ENCODE measurements at places on chromosomes 6 and 20.
A peak's percentile ranks its signal among the peaks of the same experiment; 100 is the strongest.

DNA sequence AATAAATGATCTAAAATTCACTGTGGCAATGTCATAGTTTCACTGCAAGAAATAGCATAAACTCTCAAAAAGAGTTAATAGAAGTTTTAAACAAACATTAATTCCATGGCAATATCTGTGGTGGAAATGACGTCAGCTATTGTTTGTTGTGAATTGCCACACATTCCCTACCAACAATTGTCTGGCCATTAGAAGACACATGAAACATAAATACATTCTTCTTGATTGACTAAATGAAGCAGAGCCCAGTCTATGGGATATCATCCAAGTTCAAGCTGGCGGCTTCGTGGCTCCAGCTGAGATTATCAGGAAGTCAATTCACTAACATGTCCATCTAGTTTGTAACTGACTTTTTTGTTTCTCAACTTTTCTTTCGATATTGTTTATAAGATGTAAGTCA, 369.0 kb downstream of the ARHGAP18 start:
- DNase-seq, result no peak

GRCh38 chr6:134123666-134124208, 71.3 kb upstream of the SLC2A12 start:
- peak; percentile 63 for DNase-seq

DNA sequence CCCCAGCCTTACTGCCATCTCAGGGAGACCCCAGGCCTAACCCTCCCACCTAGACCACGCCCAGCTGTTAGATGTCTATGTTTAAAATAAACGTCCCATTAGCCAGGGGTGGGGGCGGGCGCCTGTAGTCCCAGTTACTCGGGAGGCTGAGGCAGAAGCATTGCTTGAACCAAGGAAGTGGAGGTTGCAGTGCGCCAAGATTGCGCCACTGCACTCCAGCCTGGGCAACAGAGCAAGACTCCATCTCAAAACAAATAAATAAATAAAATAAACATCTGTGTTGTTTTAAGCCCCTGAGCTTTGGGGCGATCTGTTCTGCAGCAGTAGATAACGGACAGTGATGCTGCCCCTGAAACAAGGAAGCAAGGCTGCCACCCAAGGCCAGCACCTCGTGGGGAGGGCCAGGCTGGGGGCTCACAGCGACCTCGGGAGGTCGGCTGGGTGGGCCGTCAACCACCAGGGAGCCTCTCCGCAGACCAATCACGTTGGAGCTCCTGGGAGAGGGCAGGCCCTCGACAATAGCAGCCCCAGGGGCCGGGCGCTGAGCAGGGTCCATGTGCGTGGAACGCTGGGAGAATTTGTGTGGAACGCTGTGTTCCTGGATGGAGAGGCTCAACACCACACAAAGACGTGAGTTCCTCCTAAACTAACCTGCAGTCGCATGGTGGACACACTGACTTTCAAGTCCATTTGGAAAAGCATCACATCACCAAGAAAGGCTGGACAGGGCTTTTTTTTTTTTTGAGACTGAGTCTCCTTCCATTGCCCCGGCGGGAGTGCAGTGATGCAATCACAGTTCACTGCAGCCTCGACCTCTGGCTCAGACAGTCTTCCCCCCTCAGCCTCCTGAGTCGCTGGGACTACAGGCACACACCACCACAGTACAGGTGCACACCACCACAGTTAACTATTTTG, 1.0 kb upstream of the HELZ2 start:
- DNase-seq, result no peak

DNA sequence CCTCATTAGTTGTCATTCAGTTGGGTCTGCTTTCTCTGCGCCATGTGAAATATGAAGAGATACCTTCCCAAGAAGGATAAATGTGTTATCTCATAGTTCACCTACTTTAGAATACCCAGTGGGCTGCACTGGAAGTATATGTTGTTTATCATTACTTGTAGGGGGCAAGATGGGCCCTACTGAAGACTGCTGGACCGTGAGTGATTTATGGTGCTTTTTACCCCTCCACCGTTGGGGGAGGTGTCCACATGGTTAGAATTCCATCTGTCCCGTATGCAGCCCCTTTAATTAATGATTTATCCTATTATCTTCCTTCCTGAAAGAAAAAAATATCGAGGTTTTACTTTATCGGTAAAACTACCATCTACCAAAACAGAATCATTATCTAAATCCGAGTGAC, 97.0 kb downstream of the TSHZ2 start:
- DNase-seq, result no peak

GRCh38 chr6:65671922-65672321, 35.1 kb downstream of the EYS start:
- DNase-seq, result peak; percentile 34

- peak; percentile 48 for DNase-seq
Measured at GRCh38 chr6:45650524-45651135, 272.9 kb upstream of the SUPT3H start.

DNA sequence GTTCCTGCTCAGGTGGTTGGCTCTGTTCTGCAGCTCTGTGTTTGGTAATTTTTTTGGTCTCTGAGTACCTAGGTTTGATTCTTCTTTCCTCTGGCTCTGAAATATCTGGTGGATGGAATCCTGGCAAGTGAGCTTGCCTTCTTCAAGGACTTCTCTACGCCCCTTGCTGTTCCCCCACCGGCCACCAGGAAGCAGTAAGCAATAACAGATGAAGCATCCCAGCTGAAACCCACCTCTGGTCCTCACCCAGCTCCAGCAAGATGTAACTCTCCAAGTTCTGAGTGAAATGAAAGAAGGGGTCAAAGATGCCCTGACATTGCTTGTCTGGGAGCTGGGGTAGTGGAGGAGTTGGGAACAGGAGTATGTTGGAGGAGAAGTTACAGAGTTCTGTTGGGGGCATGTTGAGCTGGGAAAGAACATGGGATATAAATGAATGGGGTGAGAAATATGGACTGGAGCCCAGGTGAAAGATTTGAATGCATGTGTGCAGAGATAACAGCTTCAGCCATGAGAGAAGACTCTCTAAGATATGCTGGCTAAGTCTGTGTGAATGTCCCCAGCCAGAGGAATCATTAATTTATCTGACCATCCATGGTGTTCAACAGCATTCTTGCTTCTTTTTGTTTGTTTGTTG, 51.3 kb upstream of the GLP1R start:
- DNase-seq, result peak; percentile 18

- DNase-seq, result no peak
Measured at GRCh38 chr6:25670208-25670607, 18.2 kb downstream of the SCGN start.

- peak; percentile 23 for DNase-seq
Measured at GRCh38 chr6:13398069-13398381, 69.7 kb upstream of the TBC1D7 start.

DNA sequence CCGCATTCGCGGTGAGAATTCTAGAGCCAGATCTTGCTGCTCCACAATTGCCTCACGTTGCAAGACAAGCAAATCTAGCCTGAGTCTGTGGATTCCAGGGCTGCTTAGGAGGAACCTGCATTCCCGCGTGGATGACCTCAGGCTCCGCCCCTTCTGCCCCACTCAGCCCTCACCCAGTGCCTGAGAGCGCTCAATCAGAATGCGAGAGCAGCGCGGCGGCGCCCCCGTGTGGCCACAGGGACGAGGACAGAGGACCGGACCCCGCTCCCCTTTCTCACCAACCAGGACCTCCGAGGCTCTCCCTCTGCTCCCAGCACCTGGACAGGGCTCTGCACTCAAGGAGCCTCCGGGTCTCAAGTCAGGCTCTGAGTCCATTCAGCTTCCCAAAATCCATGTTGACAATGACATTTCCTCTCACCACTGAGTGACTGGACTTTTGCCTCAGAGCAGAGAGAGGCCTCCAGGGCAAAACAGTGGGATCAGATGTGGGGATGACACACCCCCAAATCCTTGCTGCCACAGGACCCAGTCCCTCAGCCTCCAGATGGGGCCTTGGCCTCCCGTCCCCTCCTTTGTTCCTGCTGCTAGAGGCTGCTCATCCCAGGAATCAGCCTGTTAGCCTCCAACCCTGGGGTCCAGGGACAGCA, 52.0 kb downstream of the RPP21 start:
- DNase-seq, result peak; percentile 58

- DNase-seq, result no peak
Measured at GRCh38 chr20:53500651-53501050, 93.0 kb downstream of the ZNF217 start.

- DNase-seq, result peak; percentile 50
Measured at GRCh38 chr6:53896196-53896595, 101.4 kb downstream of the LRRC1 start.

DNA sequence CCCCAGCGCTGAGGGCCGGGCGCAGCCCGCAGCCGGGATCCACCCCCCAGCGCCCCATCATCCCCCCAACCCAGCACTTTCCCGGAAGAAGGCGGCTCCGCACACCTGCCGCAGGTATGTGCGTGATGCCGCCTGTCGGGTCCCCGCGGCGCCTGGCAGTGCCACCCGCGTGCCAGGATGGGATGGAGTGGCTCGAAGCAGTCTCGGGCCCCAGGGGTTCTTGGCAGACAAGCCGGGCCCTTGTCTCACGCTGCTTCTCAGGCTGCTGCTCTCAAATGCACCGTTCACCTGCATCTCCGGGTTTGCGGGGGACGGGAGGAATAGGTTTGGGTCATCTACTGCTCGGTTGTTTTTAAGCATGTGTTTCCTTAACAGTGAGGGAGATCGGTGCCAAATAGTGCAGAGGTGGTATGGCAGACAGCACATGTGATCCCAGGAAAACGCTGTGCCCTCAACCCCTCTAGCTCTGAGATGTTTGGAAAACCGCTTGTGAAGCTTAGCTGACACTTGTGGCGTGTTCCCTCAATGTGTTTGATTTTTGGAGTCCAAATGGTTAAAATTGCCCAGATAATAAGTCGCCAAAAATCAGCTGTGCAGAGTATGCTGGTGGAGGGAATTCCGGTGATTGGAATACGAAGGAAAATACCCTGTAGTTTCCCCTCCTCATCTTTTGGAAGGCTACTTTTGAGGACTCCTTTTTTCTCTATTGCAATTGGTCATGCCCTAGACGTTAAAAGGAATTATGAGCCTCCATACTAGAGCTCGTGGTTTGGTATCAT, 926 bp downstream of the MYLIP start:
- DNase-seq, result peak; percentile 53

GRCh38 chr20:52921340-52921739, 50.8 kb upstream of the TSHZ2 start:
- no peak for DNase-seq

DNA sequence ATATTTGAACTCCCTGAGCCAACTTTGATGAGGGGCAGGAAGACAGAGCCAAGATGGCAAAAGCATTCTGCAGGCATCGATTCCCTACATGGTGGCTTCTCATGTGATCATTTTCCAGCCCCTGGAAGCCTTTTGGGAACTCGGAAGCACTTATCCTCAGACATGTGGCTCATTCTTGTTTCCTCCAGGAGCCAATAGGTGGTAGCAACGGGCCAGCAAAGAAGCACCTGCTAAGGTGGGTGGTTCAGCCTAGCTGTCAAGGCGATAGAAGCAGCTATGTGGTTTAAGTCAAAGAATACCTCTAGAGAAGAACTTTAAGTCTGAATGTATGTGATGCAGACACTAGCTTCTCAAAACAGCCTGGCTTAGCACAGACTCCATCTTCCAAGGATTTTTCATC, 64.9 kb upstream of the PAX1 start:
- no peak for DNase-seq

DNA sequence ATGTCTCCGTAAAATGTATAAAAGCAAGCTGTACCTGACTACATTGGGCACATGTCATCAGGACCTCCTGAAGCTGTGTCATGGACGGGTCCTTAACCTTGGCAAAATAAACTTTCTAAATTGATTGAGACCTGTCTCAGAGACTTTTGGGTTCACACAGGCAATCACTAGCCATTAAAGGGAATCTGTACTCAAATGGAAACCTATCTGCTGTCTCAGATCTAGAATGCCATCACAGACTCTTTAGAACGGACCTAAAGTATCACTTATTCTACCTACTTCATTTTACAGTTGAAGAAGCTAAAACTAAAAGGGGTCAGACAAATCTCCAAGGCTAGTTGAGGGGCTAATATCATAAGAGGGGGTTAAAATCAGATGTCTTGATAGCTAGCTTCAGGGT, 11.1 kb downstream of the SAMD3 start:
- DNase-seq, result no peak

DNA sequence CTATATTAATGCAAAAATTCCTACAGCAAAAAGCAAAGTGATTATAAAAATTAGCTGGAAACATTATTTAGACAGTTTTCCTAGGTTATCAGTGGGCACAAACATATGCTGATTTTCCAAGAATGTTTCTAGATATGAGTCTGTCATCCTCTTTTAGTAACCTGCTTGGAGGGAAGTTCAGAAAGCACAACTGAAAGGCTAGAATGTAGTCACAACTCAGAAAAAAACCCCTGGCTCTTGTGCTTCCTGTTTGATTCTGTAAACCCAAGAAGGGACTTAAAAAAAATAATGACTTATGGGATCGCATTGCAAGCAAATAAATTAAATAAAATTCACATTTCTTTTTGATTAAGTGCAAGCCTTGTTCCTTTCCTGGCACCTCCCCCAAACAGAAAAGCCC, 708.4 kb upstream of the EPHA7 start:
- no peak for DNase-seq

- DNase-seq, result no peak
Measured at GRCh38 chr6:131765804-131766135, 42.0 kb upstream of the ENPP1 start.

DNA sequence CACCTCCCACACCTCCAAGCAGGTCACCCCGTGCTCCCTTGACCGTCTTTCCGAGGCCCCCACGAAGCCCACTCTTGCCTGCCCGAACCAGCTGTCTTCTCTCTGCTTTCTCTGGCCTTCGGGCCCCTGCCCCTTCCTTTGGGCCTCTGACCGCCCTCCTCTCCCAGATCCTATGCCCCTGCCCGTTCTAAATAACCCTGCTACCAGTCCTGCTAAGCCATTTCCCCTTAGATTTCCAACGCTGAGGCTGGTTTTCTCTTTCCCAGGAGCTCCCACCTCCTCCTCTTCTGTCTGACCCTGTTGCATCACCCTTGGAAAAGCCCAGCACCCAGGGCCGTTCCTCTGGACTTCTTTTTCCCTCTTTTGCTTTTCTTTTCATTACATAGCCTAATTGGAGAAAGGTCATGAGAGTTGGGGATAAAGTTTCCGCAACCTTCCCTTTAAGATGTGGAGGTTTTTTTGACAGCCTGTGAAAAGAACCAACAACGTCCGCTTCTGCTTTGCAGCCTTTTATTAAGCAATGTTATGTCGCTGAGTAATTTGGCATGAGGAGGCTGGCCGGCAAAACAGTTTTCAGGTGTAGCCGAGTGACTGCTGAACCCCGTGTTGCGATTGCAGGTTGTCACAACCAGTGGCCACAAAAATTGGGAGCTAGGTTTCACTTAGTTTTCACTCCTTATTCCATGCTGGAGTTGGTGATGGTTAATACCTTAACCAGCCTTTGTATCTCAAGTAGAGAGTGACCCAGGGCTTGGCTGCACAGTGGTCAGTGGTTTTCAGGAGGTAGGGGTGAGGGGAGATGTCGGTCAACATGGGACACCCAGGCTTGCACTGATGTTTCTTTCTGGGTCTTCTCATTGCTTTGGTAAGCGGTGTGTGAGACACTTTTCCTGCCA, 970 bp downstream of the BLTP3A start:
- peak; percentile 41 for DNase-seq

DNA sequence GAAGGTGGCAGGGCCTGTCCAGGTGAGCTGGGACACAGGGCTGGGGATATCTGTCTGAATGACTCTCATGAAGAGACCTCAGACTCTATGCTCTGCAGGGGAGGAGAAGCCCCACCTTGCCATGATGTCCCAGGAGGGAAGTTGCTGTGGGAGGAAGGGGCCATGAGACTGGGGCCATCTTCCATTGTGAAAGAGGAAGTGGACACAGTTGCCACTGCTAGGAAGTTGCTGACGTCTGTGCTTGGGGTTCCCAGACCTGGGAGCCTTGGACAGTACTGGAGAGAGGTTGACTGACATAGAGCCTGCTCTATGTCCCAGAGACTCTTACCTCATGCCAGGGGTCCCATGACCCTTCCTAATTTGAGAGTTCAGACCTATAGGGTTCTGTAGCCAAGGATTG, 24.5 kb downstream of the SIRPB1 start:
- no peak for DNase-seq

GRCh38 chr6:71289039-71289801, 609 bp downstream of the OGFRL1 start:
- peak; percentile 19 for DNase-seq

Data from umbilical cord (tissue), 2 donors.